SJCRH30 (cell line): ENCODE measurements at places on chromosomes 2 and 18.

GRCh38 chr18:21760321-21760720 lies 19.7 kb downstream of the MIB1 start:
- no peak for DNase-seq

GRCh38 chr2:181723731-181724130 lies 43.4 kb upstream of the NEUROD1 start:
- no peak for DNase-seq

- no peak for DNase-seq
Observed at GRCh38 chr2:60585276-60585675, 31.8 kb upstream of the BCL11A start.

- no peak for DNase-seq
Observed at GRCh38 chr2:106158871-106159270, 35.2 kb downstream of the UXS1 start.

GRCh38 chr2:32484937-32485336 lies 128.1 kb downstream of the BIRC6 start:
- DNase-seq, result no peak

GRCh38 chr2:160747501-160748170 lies 254.0 kb upstream of the RBMS1 start:
- peak; percentile 9 for DNase-seq

- DNase-seq, result no peak
Observed at GRCh38 chr18:51999351-51999750, 340.6 kb upstream of the DCC start.

GRCh38 chr2:182360663-182361260 lies 66.1 kb downstream of the PDE1A start:
- no peak for DNase-seq

- peak; percentile 63 for DNase-seq
Observed at GRCh38 chr18:38940863-38941531, 1375.4 kb upstream of the CELF4 start.

DNA sequence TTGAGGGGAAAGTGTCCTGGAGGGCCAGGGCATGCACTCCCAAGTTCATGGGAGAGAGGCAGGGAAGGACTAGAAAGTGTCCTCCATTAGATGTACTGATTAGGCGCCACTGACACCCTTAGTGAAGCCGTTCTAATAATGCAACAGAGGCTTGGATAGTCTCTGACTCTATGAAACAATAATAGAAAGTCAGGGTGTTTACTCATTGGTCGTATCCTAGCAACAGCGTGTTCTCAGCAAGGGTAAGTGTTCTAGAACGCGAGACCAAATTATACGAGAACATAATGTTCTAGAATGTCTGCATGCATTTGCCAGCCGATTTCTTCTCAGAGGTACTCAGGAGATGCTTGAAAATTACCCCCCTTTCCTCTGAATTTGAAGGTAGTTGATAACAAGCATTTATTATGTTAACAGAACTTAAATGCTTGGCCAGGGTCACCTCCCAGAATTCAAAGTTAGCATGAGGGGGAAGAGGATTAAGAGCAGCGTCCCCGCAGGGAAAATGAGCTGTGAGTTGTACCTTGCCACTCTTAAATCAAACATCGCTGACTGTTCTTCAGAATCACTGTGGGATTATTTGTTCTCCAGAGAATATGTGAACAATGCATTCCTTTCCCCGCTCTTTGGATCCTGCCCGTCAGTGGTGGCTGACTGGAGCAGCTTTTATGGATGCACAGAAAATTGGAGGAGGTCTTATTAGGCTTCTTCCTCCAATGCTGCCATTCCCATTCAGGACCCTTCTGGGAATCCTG lies 33.7 kb upstream of the PDIA6 start:
- DNase-seq, result no peak

- DNase-seq, result no peak
Observed at GRCh38 chr18:36307513-36307912, 10.0 kb downstream of the FHOD3 start.
